Activated CD8-positive, alpha-beta T cell treated with anti-CD3 and anti-CD28 coated beads, Interleukin-2, amount 10 ng/mL, durations not matched to agents 7 days and 5 days (primary cell): ENCODE measurements at places on chromosomes 5 and 9. TPM values are rescaled to one million over a fixed set of nuclear protein-coding genes. Genes with fewer than 3 reads are reported as not detected.

The MELK gene
- total RNA-seq = 73.4 TPM

The TNC gene
- total RNA-seq = not detected

The RABGAP1 gene
- total RNA-seq = 28.0 TPM

The GARIN3 gene
- total RNA-seq = not detected

The ORM2 gene
- total RNA-seq = not detected

The GRM6 gene
- total RNA-seq = not detected

The OBP2B gene
- total RNA-seq = not detected

The SYK gene
- total RNA-seq = 0.13 TPM
